Activated naive CD4-positive, alpha-beta T cell (primary cell): ENCODE measurements at places on chromosomes 5 and 9.
A peak's percentile ranks its signal among the peaks of the same experiment; 100 is the strongest.

DNA sequence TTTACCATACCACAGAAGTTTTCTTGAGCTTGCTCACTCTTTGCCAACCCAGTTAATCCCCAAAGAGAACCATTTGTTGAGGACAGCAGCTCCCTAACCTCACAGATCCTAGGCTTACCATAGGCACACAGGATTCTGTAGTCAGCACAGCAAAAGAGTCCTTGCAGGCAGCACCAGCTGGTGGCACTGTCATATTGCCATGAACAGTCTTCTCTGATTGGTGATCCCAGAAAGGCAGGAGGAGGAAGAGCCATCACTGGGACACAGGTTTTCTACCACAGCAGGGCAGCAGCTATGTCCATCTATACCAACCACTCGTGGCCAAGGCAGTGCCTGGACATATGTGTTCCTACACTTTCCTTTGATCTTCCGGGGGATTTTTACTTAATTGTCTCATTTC lies 297.1 kb upstream of the CD180 start:
- no peak for DNase-seq

GRCh38 chr5:147670815-147671214 lies 111.7 kb downstream of the JAKMIP2 start:
- no peak for DNase-seq

DNA sequence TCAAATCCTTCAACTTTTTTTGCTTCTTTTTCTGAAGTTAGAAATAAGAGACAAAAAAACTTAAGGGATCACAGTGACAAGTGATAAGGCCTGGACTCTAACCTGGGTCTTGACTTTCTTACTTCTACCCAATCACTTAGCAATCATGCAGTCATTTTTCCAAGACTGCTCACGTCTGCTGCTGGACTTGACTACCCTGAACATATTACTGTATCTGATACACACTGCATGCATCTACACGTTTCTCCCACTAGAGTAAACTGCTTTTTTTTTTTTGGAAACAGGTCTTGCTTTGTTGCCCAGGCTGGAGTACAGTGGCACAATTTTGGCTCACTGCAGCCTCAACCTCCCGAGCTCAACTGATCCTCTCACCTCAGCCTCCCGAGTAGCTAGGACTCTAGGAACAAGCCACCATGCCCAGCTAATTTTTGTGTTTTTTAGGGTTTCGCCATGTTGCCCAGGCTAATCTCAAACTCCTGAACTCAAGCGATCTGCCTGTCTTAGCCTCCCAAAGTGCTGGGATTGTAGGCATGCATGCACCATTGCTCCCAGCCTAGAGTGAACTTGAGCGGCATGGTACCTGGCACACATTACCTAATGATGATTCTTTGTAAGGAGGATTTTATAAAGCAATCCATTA lies 7.4 kb downstream of the PLIN2 start:
- DNase-seq = no peak

DNA sequence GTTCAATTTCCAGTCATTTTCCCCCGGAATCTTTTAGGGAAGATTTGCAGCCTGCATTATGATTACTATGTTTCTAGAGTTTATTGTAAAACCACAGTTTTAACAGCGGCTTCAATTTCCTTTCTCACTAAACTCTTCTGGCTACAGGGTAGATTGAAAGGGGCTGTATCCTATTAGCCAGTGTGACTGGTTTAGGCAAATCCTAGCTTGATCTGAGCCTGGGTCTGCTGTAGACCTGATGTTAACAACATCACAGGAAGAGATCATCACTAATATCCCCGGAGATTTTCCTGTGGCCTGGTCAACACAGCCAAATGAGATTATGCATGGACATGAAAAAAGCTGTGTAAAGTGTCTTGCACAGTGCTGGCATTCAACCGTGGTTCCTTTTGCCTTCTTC lies 33.4 kb downstream of the STOM start:
- no peak for DNase-seq

- DNase-seq = no peak
These were observed 623 bp upstream of the OR13F1 start for GRCh38 chr9:104503440-104503839.

DNA sequence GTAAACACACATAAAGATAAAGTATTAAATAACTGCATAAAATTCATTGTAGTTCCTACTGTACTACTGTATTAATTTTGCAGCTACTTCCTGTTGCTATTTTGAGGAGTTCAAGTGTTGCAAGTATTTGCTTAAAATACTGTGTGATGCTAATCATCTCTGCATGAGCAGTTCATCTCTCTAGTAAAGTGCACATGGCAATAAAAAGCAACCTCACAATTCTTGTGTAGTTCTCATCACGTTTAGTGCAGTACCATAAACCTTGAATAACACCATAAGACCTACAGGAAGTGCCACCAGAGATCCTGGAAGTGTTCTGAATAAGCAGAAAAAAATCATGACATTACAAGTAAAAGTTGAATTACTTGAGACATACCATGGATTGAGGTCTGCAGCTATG lies 34.6 kb downstream of the CPLANE1 start:
- DNase-seq = no peak

DNA sequence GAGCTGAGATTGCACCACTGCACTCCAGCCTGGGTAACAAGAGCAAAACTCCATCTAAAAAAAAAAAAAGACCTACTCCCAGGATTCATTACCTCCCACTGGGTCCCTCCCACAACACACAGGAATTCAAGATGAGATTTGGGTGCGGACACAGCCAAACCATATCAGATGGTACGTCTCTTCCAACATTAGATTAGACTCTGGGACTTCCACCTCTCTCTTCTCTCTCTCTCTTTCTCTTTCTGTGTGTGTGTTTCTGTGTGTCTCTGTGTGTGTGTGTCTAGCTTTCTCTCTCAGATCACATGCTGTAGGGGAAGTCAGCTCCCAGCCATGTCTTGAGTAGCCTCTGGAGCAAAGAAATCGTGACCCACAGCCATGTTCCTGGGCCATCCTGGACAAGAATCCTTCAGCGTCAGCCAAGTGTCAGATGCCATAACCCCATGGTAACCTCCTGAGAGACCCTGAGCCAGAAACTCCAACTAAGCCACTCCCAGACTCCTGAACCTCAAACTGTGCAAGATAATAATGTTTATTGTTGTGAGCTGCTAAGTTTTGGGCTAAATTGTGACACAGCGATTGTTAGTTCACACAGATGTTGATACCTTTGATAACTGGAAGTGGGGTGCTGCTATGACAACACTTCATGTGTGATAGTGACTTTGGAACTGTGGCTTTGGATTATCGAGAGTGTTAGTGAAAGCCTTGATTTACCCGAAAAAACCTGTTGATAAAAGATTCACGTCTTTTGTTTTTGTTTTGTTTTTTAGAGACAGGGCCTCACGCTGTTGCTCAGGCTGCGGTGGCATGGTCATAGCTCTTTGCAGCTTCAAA lies 4.1 kb upstream of the CMBL start:
- no peak for DNase-seq

DNA sequence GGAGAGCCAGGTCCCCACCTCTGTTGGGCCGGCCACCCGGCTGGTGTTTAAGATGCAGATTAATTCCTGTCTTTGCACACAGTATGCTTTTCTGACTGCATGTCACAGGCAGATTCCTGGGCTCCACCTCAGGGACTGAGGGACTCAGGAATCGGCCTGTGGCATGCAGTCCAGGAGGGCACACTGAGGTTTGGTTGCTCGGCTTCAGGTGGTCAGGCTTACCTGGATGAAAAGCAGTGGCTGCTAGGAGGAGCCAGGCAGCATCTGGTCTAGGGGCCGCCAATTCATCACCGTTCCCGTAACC lies 1.1 kb downstream of the WDR5 start:
- DNase-seq = no peak

- DNase-seq = no peak
These were observed 131.5 kb downstream of the AGTPBP1 start for GRCh38 chr9:85610074-85610860.

GRCh38 chr5:65828022-65828896 lies 98.1 kb upstream of the ERBIN start:
- DNase-seq = no peak

GRCh38 chr5:177426566-177427210 lies at the start of gene GRK6:
TSS of gene GRK6 (plus strand) at chr5:177426676. CDS start at chr5:177426846, 170 bp downstream.
- peak; percentile 49 for DNase-seq

GRCh38 chr9:86046930-86047341 lies 52.4 kb downstream of the GOLM1 start:
- DNase-seq = no peak

DNA sequence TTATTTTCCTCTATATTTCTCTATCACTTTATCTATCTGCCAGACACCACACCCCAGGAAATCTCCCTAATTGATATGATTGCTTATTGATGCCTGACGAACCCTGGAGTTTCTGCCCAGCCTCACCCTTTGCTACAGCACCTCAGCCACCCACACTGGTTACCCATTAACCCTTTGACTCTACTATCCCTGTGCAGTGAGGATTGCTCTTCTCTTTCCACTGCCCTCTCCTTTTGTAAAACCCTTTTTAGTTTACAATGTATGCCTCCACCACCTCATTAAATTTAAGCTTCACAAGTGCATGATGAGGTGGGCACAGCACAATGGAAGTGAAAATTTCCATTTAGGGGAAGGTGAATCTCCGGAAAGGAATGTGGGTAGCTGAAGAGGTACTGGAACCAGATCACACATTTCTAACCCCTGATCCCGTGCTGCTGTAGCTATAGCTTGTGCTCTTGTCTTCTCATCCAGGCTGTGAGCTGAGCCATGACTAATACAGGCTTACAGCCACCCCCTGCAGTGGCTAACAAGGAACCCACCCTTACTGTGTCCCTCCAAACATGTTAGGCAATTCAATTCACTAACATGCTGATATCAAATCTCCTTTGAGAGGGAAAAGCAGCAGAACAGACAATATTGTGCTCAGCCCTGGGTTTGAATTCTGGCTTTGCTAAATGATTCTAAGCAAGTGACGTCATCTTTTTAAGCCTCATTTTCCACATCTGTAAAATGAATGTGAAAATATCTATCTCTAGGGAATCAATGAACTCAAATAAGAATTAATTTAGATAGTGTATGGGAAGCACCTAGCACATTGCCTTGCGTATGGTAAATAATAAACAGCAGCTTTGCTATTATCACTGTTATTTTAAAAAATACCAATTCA lies 186.9 kb upstream of the TRIM32 start:
- no peak for DNase-seq

DNA sequence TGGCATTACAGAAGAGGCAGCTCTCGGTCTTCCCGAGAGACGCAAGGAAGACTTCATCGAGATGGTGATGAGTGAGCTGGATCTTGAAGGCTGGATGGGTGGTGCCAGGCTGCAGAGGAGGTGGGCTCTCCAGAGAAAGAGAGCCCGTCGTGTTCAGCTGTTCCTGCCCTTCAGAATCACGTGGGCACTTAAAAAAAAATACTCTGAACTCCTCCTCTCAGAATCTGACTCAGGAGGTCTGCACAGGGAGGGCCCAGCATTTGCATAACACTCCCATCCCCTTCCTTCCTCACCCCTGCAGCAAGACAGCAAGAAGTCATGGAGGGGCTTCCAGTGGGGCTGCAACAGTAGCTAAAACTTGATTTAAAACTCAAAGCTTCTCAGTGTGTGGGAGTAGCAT lies 203.0 kb downstream of the ATPSCKMT start:
- DNase-seq = no peak

DNA sequence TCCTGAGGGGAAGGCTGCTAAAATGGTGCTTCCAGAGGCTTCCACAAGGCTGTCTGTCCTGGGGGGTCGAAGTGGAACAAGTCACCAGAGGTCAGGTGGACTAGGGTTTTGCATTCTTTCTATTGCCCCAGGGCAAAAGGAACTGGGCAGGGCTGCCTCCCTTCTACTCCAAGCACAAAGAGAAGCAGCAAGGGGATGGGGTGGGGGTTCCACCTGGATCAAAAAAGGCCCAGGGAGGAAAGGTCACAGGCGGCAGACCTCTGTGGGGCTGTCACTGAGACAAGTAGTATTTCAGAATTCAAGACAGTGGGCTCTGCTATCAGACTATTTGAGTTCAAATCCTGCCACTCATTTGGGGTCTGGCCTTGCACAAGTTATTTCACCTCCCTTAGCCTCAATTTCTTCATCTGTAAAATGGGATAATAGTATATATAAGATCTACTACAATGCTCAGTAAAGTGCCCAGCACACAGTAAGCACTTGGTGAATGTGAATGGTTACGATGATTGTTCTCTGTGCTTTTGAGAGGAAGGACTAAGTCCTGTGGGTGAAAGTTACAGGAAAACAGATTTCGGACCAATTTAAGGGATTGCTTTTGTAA lies 1.9 kb upstream of the ARSI start:
- DNase-seq = no peak

- no peak for DNase-seq
These were observed 19.8 kb downstream of the TTC23L start for GRCh38 chr5:34858790-34859189.

DNA sequence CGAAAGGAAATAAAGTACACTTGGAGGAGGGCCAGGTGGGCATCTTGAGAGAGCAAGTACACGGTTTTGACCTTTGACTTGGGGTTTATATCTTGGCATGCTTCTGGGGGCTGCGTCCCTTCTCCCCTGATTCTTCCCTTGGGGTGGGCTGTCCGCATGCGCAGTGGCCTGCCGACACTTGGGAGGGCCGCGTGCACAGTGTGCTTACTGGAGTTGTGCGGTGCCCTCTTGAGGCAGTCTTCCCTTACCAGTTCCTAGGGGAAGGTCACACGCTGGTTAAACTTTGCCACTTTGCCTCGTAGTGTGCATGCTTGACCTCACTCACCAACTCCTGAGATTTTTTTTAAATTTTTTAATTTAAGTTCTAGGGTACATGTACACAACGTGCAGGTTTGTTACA lies 4.3 kb upstream of the CLPTM1L start:
- DNase-seq = no peak

DNA sequence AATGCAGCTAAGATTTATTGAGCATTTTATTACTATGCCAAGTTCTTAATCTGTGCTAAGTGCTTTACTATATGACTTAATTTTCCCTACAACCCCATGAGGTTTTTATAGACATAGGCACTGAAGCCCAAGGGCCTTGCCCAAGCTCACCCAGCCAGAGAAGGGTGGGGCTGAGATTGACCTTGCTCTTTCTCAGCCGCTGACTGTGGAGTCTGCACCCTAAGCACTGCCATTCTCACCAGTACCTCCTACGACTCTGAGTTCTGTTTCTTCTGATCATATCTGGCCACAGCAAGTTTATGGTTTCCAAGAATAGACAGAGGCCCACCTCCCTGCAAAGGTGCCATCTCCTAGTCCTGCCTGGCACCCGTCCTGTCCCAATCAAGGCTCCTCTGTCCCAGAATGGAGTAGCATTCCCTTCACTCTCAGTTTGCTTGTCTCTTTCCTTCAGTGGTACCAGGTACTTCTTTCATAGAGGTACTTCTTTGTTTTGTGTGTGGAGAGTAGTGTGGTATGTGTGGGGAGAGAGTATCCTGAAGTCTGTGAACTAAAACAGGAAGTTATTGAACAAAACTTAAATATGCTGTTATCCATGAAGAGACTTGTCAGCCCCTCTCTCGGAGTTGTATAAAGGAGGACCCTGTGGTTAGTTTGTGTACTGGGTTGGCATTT lies 42.6 kb downstream of the CSF1R start:
- no peak for DNase-seq

GRCh38 chr9:108551030-108551841 lies 304.6 kb downstream of the ACTL7B start:
- no peak for DNase-seq
